ENCODE measurements at places on chromosomes 2 and 18.

GRCh38 chr2:147173798-147174197 lies 671.0 kb upstream of the ACVR2A start:
- DNase-seq: no peak

DNA sequence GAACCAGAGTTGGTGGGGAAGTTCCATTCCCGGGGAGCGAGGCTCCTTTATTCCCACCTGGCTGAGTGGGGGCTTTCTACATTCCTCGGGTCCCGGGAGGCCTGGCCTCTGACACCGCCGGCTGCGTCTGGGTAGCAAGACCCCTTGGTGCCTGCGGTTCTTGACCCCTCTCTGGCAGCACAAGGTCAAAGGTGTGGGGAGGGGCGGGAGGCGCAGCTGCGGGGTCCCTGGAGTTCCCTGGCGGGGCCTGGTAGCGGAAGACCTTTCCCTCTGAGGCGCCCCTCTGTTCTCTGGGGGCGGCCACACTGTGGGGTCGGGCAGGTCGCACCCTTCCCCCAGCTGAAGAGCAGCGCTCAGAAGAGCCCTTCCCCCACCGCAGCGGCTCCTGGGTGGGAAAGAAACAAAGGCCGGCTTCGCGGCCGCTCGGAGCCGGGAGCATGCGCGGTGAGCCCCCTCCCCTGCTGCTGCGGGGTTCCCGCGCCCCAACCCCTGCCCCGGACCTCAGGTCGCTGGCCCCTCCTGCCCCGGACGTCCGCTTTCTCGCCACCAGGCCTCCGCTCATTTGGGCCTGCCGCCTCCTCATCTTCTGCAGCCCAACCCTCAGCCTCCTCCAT lies 146.3 kb downstream of the ANKRD44 start:
- no peak for DNase-seq

- DNase-seq: no peak
Measured at GRCh38 chr2:16774091-16774490, 108.5 kb upstream of the CYRIA start.

DNA sequence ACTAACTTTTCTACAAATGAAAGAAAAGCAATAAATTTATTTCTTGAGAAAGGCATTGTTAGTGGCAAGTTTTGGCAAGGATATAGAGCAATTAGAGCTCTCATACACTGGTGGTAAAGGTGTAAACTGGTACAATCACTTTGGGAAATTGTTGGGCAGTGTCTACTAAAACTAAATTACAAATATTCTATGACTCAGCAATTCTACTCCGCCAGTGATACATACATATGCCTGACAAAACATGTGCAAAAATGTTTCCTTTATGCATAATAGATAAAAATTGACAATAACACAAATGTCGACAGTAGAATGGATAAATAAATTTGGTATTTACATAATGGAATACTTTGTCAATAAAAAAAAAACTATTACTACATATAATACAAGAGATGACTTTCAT lies 96.3 kb upstream of the SATB2 start:
- no peak for DNase-seq

DNA sequence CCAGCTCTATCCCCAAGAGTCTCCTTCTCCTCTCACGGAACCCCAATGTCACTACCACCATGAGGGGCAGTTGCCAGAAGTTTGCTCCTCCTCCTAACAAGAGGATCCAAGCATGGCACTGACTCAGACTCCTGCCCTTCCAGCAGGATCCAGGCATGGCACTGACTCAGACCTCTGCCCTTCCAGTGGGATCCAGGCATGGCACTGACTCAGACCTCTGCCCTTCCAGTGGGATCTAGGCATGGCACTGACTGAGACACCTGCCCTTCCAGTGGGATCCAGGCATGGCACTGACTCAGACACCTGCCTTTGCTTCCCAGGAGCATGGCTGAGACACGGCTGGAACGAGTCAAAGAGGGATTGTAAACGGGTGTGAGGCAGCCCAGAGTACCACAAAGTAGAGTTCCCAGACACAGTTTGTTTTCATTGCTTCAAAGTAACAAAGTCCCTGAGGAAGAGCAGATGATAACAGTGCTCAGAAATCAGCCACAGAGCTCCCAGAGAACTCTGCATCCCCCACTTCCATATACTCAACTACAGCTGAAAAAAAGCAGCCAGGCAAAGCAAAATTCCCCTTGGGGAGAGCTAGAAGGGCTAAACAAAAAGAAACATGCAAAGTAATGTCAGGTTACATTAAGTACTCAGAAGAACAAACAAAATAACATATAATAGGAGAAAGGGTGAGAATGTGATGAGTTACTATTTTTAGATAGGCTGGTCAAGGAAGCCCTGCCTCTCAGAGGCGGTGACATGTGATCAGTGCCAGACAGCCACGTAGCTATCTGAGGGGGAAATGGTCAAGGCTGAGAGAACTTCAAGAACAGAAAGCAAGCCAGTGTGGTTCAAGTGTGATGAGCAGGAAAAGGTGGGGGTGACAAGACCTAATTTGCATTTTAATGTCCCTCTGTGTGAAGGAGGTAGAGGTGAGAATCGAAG lies 3.0 kb downstream of the BUB1 start:
- DNase-seq: no peak

DNA sequence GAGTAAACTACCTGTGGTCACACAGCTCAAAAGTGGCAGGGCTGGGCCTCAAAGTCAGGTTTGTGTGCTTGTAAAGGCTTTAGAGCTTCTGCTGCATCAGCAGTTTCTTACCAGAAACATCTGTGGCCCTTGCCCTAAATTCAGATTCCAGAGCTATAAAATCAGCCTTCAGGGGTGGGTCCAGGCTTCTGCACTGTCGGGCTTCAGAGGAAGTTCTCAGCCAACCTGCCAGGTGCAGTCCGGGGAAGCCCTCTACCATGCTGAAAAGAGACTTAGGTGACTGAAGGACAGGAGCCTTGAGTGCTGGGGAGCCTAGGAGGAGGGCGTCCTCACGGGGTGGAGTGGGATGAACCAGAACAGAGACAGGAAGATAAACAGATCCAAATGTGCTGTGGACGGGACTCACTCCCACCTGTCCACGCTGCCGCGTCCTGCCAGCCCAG lies 69.9 kb upstream of the HS6ST1 start:
- DNase-seq: no peak

- no peak for DNase-seq
Measured at GRCh38 chr18:506264-506663, 5.8 kb upstream of the COLEC12 start.

DNA sequence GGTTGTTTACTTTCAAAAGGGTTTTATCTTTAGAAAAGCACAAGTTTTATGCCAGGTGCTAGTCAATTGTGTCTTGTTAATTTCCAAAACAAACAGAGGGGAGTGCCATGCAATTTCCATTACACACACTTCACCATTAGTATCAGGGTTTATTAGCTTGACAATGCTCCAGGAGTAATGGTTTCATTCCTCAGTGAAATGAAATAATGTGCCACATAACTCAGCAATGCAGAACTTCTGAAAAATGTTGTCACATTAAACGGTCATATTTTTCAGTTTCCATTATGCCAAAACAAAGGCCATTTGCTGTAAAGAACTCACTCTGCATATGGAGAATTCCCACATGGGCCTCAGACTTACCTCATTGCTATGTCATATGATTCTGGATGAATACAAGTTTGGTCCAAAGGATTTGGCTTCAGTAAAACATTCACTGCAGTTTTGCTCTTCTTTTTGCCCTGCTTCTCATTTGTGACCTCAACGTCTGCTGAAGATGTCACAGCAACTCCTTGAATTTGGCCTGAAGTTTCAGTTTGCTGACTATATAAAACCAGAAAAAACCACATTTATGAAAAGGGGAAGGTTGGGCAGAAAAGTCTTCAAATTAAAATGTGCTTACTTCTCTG lies 198.2 kb downstream of the SRBD1 start:
- DNase-seq: no peak

DNA sequence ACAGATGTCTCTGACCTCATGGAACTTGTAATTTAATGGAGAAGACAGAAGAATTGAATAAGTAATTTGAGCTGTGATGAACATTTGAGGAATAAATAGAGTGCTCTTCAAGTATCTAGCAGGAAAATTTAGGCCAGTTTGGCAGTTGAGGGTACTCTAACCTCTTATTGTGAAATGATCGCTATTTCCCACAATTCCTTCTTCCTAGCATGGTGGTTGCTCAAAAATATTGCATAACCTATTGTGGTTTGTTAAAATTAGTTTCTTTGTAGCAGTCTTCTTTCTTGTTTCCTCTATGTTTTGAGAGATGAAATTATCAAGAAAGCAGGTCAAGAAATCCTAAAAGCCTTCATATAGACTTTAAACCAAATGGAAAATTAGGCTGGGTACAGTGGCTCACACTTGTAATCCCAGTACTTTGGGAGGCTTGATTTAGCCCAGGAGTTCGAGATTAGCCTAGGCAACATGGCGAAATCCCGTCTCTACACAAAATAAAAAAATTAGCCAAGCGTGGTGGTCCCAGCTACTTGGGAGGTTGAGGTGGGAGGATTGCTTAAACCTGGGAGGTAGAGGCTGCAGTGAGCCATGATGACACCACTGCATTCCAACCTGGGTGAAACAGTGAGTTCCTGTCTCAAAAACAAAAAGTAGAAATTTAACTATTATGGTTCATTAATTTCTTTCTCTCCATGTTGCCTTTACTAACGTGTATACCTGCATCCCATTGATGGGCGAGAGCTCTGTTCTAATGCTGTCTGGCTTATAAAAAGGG lies 58.7 kb downstream of the RBKS start:
- DNase-seq: no peak

- no peak for DNase-seq
Measured at GRCh38 chr18:9177466-9177865, 40.9 kb downstream of the ANKRD12 start.

DNA sequence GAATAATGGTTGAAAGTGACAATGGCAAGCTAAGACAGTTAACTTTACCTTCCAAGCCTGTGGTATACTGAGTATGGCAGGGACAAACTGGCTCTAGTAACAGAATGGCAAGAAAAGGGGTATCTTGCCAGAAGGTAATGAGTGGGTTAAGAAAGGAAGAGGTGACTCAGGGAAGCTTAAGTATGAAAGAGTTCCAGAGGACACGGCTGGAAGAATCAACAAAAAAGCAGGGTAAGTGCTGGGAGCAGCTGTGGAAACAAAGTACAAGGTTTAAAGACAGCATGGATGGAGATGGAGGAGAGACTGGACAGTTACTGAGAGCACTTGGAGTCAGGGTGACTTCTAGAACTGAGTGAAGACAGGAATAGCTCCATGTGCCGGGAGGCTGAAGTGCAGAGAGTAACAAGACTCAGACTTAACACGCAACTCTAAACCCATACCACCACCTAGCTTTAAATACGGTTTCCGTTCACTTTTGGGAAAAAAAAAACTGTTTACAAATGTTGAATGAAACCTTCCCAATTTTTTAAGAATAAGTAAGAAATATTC lies 69.0 kb downstream of the REV1 start:
- DNase-seq: no peak

GRCh38 chr2:234135750-234136221 lies 85.3 kb downstream of the SPP2 start:
- no peak for DNase-seq

- DNase-seq: no peak
Measured at GRCh38 chr2:237556773-237557632, 9.4 kb upstream of the PRLH start.

DNA sequence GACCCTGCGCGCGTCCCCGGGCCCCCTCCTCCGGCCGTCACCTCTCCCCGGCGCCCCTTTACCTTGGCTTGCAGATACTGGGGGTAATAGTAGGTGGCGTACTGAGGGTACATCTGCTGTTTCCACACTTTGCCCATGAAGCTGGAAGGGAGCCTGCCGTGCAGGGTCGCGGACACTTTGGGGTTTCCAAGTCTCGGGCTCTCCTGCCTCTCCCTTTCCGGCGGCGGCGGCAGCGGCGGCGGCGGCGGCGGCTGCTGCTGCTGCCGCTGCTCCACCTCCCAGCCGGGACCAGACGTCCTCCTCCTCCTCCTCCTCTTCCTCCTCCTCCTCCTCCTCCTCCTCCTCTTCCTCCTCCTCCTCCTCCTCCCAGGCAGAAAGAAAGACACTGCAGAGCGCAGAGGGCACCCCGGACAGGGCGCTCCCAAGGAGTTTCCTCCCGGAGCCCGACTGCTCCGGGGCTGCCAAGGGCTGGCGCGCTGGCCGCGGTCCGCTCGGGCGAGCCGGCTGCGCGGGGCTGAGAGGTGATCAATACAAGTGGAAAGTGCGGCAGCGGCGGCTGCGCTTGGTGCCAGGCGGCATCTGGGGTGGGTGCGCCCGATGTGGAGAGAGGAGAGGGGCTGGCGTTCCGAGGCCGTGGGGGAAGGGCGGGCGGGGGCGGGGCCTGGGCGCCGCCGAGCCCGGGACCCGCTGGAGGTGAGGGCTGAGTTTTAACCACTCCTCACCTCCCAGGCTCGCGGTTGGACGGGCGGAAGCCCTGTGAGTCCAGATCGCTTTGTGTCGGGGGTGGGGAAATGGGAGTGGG lies at the start of gene RBMS1:
Gene RBMS1 (minus strand): TSS at position 581 of the 802 bp plus-strand sequence. CDS start 444 bp downstream, at position 137.
- peak; percentile 25 for DNase-seq

GRCh38 chr2:47043142-47043890 lies 111.8 kb downstream of the STPG4 start:
- no peak for DNase-seq

- DNase-seq: no peak
Measured at GRCh38 chr2:230330725-230331124, 3.7 kb downstream of the SP140L start.

GRCh38 chr18:21134895-21135294 lies 23.3 kb upstream of the ROCK1 start:
- peak; percentile 10 for DNase-seq

DNA sequence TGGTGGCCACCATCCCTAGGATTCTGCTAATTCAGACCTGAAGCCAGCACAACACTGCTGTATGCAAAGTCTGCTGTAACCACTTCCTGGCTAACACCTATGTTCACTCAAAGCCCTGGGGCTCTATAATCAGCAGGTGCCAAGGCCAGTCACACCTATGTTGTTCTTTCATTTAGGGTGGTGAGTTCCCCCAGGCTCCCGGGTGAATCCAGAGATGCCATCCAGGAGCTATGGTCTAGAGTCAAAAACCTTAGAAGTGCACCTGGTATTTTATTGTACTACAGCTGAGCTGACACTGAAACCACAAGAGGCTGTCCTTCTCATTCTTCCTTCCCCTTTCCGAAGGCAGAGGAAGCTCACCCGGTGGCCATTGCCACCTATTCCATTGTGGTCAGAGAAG lies 46.2 kb upstream of the CCDC141 start:
- no peak for DNase-seq

DNA sequence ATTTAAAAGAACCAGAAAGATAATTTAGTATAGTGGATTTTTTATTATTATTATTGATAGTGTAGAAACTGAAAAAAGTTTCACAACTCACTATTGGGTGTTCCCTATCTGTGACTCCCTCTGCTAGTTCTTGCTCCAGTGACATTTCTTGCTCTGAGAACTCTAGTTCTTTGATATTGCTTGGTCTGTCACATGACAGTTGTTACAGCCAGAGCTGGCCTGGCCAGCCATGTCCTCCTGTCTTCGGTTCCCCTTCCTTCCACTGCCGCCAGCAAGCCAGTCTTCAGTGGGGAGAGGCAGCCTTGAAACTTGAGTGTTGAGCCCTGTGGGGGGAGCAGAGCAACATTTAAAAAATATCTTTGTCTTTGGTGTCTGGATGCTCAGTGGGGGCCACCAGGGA lies 7.6 kb upstream of the THOC1 start:
- DNase-seq: no peak
